Suprapubic skin (tissue), 4 donors: ENCODE measurements at places on chromosomes 12 and 14.

DNA sequence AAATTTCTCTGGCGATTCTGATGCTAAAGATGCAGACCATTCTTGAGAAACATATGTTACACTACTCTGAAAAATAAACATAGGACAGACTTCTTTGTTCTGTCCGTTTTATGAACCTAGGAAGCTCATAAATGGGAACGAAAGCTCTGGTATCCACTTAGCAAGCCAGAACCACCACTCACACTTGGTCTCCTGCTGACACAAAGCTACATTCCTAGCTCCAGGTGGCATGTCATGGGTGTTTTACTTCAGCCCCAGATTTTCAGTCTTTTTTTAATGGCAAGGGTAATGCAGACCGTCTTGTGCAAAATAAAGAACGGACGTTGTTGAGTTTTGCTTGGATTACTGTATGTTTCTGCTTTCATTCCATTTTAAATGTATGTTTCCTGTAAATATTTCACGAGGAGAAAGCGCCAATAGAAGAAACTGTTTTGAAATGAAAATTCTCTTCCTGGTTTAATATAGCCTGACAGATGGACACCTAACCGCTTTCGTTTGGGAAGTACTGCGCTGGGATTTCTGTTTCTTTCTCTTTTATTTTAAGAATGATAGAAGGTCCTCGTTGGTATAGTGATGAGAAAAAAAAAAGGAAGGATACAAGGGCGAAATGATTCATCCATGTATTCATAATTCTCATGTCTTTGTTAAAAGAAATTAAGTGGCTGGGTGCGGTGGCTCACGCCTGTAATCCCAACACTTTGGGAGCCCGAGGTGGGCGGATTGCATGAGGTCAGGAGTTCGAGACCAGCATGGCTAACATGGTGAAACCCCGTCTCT, 871 bp upstream of the COQ5 start:
- H3K4me3 ChIP-seq, result peak overlapping the region; percentile 85
- no peak for DNase-seq
- no peaks in the 10 kb centered on the region for H3K36me3 ChIP-seq
- H3K27ac ChIP-seq, result peak overlapping the region; percentile 92
- peaks cover 24% of the 10 kb centered on the region for H3K4me1 ChIP-seq

DNA sequence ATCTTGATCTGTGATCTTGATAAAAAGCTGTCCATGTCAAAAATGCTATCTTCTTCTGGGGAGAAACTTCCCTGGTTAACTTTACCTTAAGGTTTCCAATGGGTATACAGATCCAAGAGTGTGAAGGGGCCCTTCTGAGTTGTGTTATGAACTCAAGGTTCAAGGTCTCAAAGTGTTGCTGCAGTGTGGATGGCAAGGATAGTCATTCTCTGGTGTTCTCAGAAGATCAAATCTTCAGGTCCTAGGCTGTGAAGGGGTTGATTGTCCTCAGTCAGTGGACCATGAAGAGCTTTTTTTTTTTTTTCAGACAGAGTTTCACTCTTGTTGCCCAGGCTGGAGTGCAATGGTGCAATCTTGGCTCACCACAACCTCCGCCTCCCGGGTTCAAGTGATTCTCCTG, 114.4 kb downstream of the SPTSSA start:
- no peak overlapping the region for H3K27ac ChIP-seq
- H3K4me1 ChIP-seq, result no peaks in the 10 kb centered on the region
- H3K4me3 ChIP-seq, result no peak overlapping the region
- H3K27me3 ChIP-seq, result no peaks in the 10 kb centered on the region
- no peak for DNase-seq

DNA sequence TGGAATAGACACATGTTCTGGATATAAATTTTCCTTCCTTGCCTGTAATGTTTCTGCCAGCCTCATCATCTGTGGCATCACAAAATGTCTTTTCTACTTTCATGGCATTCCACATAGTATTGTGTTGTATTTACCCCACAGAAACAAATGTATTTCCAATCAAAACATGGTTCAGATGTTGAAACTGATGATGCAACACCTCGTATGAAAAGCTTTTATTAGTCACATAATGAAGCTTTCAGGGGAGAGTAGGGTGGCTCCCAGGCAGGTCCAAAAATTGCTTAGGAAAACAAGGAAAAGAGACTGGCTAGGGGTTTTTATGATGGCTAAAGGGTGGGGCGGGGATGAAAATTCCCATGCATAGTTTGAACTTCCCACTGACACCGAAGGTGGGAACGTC, 29.1 kb upstream of the ZNF641 start:
- H3K4me1 ChIP-seq, result no peaks in the 10 kb centered on the region
- H3K4me3 ChIP-seq, result no peak overlapping the region
- H3K36me3 ChIP-seq, result no peaks in the 10 kb centered on the region

- no peak overlapping the region for H3K4me3 ChIP-seq
- H3K27ac ChIP-seq, result no peak overlapping the region
- H3K27me3 ChIP-seq, result no peaks in the 10 kb centered on the region
- H3K36me3 ChIP-seq, result no peaks in the 10 kb centered on the region
- no peak for DNase-seq
- no peaks in the 10 kb centered on the region for H3K4me1 ChIP-seq
Measured at GRCh38 chr12:128551266-128551665, 272.5 kb downstream of the SLC15A4 start.

- H3K4me3 ChIP-seq, result no peak overlapping the region
- H3K27me3 ChIP-seq, result no peaks in the 10 kb centered on the region
- H3K4me1 ChIP-seq, result peaks cover 94% of the 10 kb centered on the region
- no peak for DNase-seq
Measured at GRCh38 chr12:53227341-53227740, 4.7 kb downstream of the RARG start.

GRCh38 chr14:35865611-35866324, 39.6 kb downstream of the BRMS1L start:
- H3K27me3 ChIP-seq, result no peaks in the 10 kb centered on the region
- H3K4me3 ChIP-seq, result no peak overlapping the region
- H3K27ac ChIP-seq, result no peak overlapping the region
- DNase-seq, result no peak

DNA sequence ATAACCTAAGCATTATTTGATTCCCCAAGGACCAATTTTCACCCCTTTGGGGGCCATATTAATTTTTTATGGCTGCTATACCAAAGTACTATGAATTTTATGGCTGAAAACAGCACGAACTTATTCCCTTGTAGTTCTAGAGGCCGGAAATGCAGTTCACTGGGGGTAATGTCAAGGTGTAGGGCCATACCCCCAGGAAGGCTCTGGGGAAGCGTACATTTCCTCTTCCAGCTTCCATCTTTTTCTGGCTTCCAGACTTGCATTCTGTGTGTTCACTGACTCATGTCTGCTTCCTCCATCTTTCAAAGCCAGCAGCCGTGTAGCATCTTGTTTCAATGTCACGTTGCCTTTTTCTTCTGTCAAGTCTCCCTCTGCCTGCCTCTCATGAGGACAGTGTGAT, 133.5 kb downstream of the BICD1 start:
- no peaks in the 10 kb centered on the region for H3K27me3 ChIP-seq
- no peaks in the 10 kb centered on the region for H3K4me1 ChIP-seq
- H3K36me3 ChIP-seq, result no peaks in the 10 kb centered on the region
- H3K4me3 ChIP-seq, result no peak overlapping the region

DNA sequence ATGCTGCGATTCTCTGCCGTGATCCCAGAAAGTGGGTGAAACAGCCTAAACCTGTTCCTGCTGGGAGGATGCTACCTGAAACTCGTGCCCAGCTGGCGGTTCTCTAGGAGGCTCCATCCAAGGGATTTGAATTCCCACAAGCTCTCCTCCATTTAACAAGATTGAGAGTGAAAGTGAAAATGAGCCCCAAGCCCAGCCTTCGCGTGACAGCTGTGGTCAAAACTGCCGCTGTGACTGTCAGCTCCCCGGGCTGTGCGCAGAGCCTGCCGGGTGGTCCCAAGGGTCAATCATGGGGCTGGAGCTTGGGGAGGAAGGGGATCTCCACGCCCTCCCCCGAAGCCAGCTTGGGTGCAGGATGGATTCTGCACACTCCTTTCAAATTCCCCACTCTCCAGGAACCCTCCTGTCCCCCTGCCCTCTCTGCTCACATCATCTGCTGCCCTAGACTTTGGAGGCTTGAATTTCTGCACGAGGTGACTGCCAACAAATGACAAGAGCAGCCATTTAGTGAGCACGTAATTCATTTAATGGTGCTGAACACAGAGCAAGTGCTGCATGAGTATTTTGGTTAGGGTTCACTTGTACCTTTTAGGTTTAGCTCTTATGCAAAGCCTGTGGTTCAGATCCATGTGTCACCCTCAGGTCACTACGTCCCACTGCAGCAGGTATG, 5.3 kb downstream of the ASB2 start:
- no peaks in the 10 kb centered on the region for H3K27me3 ChIP-seq
- peak overlapping the region; percentile 31 for H3K4me3 ChIP-seq
- DNase-seq, result no peak
- H3K27ac ChIP-seq, result no peak overlapping the region

GRCh38 chr12:26277506-26278246, 82.3 kb downstream of the SSPN start:
- no peak overlapping the region for H3K27ac ChIP-seq
- H3K4me1 ChIP-seq, result peaks cover 34% of the 10 kb centered on the region
- DNase-seq, result no peak
- no peaks in the 10 kb centered on the region for H3K27me3 ChIP-seq

GRCh38 chr12:96274331-96274730, 80.2 kb downstream of the ELK3 start:
- DNase-seq, result no peak
- no peak overlapping the region for H3K27ac ChIP-seq
- peaks cover 38% of the 10 kb centered on the region for H3K36me3 ChIP-seq
- H3K4me1 ChIP-seq, result no peaks in the 10 kb centered on the region

GRCh38 chr14:80699861-80700260, 241.7 kb downstream of the CEP128 start:
- H3K27ac ChIP-seq, result no peak overlapping the region
- no peak for DNase-seq
- no peaks in the 10 kb centered on the region for H3K27me3 ChIP-seq
- no peak overlapping the region for H3K4me3 ChIP-seq

DNA sequence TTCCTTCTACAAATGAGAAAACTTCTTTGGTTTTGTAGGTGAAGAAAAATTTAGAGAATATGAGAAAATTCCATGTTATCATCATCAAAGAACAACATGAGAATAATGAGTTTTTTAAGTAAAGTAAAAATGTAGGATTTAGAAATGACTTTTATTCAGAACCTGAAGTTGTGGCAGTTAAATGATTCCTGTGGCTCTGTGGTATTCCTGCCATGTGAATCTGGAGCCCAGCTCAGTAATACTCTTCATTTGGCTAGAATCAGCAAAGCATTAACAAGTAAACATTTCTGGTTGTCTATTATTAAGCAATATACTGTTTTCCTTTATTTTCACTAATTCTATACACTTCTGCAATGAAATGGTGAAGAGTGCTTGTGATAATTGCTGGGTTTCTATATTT, 95.6 kb upstream of the E2F7 start:
- no peaks in the 10 kb centered on the region for H3K27me3 ChIP-seq
- no peaks in the 10 kb centered on the region for H3K4me1 ChIP-seq
- H3K4me3 ChIP-seq, result no peak overlapping the region
- H3K36me3 ChIP-seq, result no peaks in the 10 kb centered on the region

DNA sequence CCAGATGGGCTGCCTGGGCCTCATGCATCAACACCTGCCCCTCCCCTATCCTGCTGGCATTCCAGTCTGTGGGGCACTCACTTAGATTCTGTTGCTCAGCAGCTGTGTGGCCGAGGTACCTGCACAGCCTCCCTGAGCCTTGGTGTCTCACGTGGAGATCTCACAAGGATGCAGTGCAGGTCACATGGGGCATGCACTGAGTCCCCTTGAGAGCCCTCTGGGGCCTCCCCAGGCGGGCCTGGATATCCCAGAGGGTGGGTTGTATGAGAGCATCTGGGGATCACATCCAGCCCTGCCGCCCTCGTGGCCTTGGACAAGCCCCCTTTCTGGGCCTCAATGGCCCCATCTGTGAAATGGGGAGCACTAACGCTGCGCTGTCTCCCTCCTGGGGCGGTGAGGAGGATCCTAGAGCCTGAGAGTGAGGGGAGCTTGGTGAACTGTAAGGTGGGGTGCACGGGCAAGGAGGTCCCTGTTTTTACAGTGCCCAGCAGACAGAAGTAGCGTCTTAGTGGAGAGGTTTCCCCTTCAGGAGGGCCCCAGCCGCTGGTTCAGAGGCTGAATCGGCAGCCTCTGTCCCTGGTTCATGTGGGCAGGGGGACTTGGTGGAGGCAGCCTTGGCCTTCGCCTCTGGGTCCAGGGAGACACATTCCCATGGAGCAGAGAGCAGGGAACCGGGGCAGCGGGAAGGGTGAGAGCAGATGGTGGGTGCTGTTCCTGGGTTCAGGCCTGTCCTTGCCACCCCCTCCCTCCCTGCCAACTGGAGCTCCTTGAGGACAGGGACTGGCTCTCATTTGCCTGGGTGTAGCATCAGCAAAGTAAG, 791 bp upstream of the SLC25A47 start:
- DNase-seq, result no peak
- H3K36me3 ChIP-seq, result no peaks in the 10 kb centered on the region
- no peaks in the 10 kb centered on the region for H3K27me3 ChIP-seq

GRCh38 chr12:47768323-47768811, 4.7 kb upstream of the SLC48A1 start:
- H3K36me3 ChIP-seq, result no peaks in the 10 kb centered on the region
- H3K27me3 ChIP-seq, result no peaks in the 10 kb centered on the region
- no peak overlapping the region for H3K27ac ChIP-seq
- peaks cover 48% of the 10 kb centered on the region for H3K4me1 ChIP-seq
- DNase-seq, result no peak

DNA sequence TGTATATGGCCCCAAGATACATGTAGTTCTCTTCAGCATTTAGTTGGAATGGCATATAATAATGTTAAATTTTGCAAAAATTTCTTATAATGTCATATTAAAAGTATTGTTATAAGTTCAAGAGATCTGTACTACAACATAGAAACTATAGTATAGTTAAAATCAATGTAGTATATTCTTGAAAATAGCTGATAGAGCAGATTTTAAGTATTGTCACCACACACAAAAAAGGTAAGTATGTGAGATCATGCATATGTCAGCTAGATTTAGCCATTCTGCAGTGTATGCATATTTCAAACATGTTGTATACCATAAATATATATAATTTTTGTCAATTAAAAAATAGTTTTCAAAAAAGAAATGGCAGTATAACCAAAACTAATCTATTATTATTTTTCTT, 86.5 kb downstream of the PLBD1 start:
- no peak overlapping the region for H3K4me3 ChIP-seq
- H3K36me3 ChIP-seq, result peaks cover 97% of the 10 kb centered on the region
- DNase-seq, result no peak
- H3K27ac ChIP-seq, result no peak overlapping the region
- no peaks in the 10 kb centered on the region for H3K4me1 ChIP-seq

GRCh38 chr14:50225067-50225973, 6.1 kb downstream of the SOS2 start:
- peaks cover 48% of the 10 kb centered on the region for H3K4me1 ChIP-seq
- H3K27ac ChIP-seq, result peak overlapping the region; percentile 12
- no peaks in the 10 kb centered on the region for H3K36me3 ChIP-seq

DNA sequence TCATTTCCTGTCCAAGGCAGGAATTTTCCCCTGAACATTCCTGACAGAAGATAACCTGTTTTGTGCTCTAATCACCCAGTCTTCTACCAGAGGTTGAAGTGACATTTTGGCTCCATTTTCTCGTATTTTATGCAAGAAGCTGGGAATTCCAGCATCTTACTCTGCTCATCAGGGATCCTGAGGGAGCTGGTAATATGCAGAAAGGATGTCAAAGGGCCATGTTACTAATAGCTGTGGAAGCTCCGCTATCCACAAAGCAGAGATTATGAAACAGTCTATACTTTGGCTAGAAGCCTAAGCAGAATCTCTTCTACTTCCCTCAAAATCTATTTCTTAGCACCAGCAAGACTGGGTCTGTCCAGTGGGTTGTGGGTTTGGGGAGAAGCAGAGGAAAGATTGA, 613.0 kb downstream of the DIO2 start:
- peaks cover 3% of the 10 kb centered on the region for H3K4me1 ChIP-seq
- no peak overlapping the region for H3K4me3 ChIP-seq
- H3K27ac ChIP-seq, result no peak overlapping the region
- no peaks in the 10 kb centered on the region for H3K36me3 ChIP-seq
- no peak for DNase-seq

GRCh38 chr12:12128670-12129069, 57.9 kb downstream of the BCL2L14 start:
- H3K27ac ChIP-seq, result no peak overlapping the region
- H3K36me3 ChIP-seq, result peaks cover 36% of the 10 kb centered on the region
- DNase-seq, result no peak
- H3K4me1 ChIP-seq, result no peaks in the 10 kb centered on the region
